Stimulated activated CD8-positive, alpha-beta memory T cell treated with anti-CD3 and anti-CD28 coated beads, Interleukin-4, amount 100 ng/mL, for 4 hours (primary cell): ENCODE measurements at places on chromosomes 12 and 14.

GRCh38 chr14:55136885-55137786 is 8.1 kb downstream of the LGALS3 start:
- no peak for DNase-seq

DNA sequence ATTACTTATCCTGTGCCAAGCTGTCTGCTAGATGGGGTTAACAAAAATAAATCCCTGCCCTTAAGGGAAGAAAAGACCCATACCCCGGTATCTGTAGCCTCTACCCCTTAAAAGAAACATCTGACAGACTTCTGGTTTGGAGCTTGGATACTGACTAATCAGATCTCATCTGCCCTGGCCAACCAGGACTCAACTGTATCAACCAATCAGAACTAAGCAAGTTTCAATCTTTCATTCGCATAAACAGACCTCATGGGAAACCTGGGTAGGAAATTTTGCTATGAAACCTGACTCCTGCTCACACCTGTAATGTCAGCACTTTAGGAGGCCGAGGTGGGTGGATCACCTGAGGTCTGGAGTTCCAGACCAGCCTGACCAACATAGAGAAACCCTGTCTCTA is 26.4 kb upstream of the PRMT8 start:
- no peak for DNase-seq

GRCh38 chr12:72748971-72749370 is 476.8 kb downstream of the TRHDE start:
- no peak for DNase-seq

GRCh38 chr12:66822961-66823360 is 144.1 kb upstream of the GRIP1 start:
- DNase-seq: no peak

GRCh38 chr14:92663049-92663448 is 85.4 kb downstream of the LGMN start:
- no peak for DNase-seq

DNA sequence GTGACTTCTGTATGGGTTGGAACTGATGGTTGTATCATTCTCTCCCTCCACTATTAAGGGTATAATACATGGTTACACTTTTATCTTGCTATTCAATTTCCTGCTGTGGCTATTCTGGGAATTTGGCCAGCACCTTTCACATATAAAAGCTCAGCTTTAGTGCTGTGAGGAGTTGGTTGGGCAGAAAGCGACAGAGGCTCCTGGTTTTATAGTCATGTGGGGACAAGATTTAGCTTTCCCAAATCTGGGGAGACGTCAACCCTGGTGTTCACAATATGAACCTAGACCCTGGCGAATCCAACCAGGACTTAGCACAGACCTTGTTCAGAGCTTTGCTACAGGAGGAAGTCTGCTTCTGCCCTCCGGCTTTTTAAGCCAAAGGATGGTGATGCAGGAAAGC is 36.5 kb downstream of the FOS start:
- DNase-seq: no peak

DNA sequence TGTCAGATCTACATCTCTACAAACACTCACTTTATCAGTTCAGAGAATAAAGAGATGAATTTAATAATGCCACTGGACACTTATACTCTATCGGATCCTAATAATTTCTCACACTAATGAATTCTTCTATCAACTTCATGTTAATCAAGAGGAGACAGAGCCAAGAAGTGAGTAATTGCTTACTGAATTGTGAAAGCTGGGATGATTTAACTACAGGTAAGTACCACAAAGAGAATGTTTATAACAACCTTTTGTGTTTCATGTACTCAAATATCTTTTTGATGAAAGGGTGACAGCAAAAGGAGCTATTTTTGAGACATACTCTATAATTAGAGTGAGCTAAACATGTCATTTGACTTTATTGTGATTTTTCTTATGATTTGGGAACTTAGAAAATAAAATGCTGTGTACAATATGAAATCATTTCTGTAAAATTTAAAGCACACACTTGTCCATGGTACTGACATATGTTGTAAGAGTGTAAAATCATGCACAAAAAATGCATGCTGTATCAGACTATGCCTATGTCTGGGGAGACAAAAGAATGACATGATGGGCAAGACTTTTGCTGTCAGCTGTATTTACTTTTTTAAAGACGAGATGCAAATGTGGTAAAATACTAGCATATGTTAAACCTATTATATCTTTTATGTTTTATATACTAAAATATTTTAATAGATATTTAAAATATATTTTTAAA is 361.2 kb downstream of the CCER1 start:
- no peak for DNase-seq

DNA sequence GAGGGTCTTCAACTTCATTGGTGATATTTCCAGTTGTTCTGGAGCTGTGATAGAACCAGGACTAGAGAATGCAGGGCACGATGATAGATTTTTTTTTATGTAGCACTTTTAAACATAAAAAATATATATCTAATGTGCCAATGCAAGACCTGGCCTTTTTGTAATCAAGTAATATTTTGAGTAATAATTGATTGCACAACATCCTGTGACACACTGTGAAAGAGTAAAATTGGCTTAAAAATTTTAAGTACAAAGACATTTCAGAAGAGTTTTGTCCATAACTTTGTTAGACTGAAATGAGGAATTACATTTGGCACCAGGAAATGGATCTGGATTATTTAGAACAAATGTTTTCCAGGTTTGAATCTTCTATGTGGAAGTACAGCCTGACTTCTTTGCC is 22.1 kb downstream of the PRKCH start:
- no peak for DNase-seq

- DNase-seq: no peak
Observed at GRCh38 chr14:69675877-69676416, 64.6 kb downstream of the SUSD6 start.

GRCh38 chr14:23566112-23566777 is 1.3 kb downstream of the AP1G2 start:
- DNase-seq: no peak

DNA sequence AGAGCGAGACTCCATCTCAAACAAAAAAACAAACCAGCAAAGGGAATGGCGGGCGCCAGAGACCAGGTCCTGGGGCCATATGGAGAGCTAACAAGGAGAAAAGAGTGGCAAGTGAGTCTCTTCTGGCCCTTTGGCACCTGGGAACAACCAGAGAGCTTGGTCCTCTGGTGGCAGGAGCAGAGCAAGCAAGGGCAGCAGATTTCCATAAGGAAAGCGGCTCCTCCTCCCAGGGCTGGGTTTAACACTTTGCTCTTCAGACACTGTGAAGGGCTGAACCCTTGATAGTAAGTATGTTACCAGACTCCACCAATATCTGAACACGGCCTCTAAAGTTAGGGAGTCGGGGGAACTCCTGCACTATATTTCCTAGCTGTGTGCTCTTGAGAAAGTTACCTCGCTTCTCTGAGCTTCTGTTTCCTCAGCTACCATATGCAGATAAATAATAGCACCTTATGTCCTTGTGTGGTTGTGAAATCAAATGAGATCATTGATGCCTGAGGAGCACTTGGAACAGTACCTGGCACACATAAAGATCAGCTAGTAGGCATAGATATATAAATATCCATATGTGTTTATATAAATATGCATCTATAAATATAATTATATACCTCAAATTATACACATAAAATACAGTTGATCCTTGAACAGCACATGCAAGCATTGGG is 33.4 kb upstream of the PLEKHG6 start:
- no peak for DNase-seq

- no peak for DNase-seq
Observed at GRCh38 chr14:99324291-99324690, 52.3 kb upstream of the BCL11B start.

- no peak for DNase-seq
Observed at GRCh38 chr14:63308723-63309317, 9.9 kb downstream of the GPHB5 start.

GRCh38 chr14:101591121-101591520 is 29.8 kb downstream of the DIO3 start:
- no peak for DNase-seq

DNA sequence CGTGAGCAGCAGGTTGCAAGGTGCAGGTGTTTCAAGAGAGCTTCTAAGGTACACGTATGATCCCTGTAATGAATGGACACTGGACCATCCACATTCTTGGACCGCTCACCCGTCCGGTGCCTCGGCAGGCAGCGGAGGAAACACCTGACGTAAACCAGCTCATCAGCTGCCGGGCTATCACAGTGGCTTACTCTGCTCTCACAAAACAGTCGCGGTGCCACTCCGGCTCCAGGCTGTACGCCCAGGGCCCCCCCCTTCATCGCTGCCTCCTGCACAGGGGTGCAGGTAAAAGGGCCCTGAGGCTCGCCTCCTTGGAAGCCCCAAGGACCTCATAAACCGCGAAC is 436 bp downstream of the VPS33A start:
- peak; percentile 13 for DNase-seq

DNA sequence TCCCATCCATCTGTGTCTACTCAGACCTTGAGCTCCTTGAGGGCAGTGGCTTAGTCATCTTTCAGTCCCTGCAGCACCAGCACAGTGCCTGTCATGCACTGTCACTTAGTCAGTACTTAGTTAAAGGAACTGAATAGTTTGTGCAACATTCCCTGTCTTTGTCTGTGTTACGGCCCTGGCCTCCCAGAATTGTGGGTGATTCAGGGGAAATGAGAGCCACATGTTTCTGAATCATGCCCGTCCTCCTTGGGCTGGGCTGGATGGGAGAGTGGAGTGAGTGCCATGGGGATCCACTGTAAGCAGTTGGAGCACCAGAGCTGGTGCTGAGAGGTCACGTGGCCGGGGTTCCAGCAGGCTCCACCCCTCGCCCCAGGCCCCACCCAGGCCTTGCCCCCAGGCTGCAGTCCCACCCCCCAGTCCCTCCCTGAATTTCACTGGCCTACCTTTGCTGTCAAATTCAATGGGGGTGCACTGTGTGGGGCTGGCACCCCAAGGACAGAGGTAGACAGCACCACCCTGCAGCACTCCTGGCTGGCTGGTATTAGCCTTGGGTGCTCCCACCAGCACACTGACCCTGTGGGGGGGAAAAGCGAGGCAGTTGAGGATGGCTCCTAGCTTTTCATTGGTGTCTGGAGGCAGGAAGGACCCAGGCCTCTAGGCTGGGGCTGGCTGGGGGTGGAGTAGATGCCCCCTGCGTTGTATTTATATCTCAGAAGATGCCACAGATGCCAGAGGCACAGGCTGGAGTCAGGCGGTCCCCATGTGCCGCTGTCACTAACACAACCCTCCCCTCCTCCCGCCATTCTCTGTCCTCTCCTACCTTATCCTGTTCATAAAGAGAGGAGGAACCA is 7.5 kb downstream of the ITGA5 start:
- no peak for DNase-seq

GRCh38 chr12:64883264-64884163 is 59.1 kb downstream of the TBC1D30 start:
- DNase-seq: no peak

- DNase-seq: no peak
Observed at GRCh38 chr14:52363041-52363704, 49.1 kb downstream of the PTGER2 start.

DNA sequence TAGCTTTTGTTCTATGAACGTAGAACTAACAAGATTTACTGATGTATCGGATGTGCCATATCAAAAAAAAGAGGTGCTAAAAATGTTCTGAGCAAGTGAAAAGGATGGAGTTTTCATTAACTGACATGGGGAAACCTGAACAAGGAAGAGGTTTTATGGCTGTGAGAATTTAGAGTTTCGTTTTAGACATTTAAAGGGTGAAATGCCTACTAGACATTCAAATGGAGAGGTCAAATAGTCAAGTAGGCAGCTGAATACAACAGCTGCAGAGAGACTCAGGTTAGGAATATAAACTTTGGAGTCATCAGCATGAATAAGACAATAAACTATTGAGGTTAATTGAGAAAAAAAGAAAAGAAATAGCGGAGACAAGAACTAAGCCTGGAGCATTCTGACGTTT is 364.9 kb upstream of the GARIN6 start:
- DNase-seq: no peak

DNA sequence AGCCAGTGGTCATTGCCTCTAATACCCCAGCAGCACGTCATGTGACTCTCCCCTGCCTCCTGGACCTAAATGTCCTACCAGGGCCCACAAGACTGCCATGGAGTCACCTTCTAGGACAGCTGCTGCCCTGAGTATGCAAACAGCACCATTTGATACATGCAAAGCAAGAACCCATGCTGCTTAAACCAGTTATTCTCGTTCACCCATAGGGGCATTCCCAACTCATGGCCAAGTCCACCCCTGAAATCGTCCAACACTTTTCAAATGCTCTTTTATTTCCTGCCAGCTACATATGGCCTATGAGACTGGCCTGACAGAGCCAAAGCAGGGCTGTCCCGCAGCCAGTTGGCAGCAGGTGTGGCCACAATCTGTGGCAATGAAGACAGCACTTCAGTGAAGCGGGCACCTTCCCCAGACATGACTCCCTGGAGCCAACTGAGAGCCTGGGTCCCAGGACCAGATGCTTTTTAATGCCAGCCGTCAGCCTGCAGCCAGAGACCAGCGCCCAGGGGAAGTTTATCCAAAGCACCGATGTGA is 99.9 kb downstream of the BCAT1 start:
- no peak for DNase-seq

GRCh38 chr12:67788118-67788517 is 139.6 kb downstream of the DYRK2 start:
- DNase-seq: no peak

DNA sequence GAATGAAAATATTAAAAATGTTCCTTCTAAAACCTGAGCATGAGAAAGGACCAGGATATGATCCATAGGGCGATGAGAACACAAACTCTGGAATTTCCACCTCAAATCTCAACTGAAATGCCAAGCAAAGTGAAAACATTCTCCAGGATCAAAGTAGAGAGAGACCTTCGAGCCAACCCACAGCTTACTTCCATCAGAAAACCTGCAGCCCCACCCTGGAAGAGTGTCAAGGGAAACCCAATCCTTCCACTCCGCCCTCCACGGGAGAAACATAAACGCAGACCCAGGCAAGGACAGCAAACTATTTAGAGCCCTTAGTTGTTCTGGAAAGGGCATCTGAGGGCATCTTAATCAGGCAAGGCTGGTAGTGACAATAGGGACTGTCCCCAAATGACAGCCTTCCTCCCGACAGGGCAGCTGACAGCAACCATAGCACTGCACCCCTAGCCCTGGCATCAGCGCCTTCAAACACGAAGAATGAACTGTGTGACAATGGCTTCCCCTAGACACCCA is 21.8 kb downstream of the SLC15A4 start:
- DNase-seq: no peak

GRCh38 chr12:46921048-46921763 is 95.4 kb upstream of the SLC38A4 start:
- DNase-seq: no peak

- no peak for DNase-seq
Observed at GRCh38 chr14:72929316-72930080, 3.2 kb downstream of the DCAF4 start.

DNA sequence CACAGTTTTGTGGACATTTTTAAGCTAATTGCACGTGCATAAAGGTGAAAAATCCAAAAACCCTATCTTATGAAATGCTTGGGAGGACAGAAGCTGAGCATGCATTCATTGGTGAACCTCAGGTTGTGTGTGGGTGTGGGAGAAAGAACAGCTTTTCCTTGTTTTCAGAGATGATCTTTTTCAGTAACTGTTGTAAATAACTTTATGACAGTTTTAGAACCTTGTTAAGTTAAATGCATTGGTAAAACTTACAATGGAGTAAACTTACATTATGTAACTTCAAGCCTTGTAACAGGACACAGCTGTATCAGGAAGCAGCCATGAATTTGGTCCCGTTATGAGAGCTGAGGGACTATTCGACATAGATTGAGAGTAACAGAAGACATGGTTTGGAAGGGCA is 587.4 kb downstream of the GALC start:
- DNase-seq: no peak

- no peak for DNase-seq
Observed at GRCh38 chr14:66081594-66082376, 404.4 kb upstream of the CCDC196 start.

GRCh38 chr14:100449225-100449987 is 126.3 kb downstream of the SLC25A47 start:
- no peak for DNase-seq
